GM10248 (cell line): ENCODE measurements at places on chromosomes 1 and 21.

DNA sequence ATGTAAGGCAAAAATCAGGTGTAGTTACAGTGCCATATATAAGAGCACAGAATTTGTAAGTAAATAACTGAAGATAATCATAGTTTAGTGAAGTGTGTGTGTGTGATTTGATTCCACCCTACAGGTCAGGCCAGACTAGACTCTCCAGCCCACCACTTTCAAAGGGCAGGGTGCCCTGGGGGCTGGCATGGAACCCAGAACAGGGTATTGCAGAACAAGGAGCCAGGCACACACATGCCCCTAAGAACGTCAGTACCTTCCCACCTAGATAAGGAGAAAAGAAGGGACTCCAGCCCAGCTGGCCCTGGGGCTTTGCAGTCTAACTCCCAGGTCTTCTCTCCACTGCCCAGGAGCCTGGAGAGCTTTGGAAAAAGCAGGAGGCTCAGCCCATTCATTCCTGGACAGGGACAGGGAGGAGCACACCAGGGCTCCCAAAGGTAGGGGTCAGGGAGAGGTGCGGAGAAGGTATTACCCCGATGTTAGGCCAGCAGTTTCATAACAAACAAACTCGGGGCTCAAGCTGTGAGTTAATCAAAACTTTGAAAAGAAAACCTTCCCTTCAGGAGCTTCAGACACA lies 149.7 kb upstream of the VANGL1 start:
- no peak for DNase-seq

GRCh38 chr1:169886422-169886821 lies 7.3 kb downstream of the SCYL3 start:
- DNase-seq = no peak

DNA sequence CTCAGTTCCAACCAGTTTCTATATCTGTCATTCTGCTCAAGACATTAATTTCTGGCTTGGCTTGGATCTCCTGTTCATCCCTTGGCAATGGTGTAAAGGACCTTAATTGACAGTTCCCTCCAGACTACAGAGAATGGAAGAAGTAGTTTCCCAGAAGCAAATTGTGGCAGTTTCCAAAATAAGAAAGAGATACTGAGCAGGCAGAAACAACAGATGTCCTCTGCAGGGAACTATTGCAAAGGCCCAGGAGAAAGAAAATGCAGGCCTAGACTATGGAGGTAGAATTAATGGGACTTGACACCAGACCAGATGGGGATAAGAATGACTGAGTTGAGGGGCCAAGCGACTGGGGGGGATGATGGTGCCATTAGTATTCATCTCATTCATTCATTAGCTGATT lies 6.1 kb upstream of the AK2 start:
- DNase-seq = no peak

DNA sequence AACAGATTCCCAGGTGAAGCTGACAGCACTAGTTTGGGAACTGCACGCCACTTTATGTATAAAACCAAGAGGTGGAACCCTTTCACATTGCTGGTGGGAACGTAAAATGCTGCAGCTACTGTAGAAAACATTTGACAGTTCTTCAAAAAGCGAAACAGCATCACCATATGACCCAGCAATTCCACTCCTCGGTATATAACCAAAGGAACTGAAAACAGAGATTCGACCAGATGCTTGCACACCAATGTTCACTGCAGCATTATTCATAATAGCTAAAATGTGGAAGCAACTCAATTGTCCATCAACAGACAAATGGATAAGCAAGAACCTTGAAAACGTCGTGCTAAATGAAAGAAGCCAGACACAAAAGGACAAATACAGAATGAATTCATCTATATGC lies 17.5 kb downstream of the RSPH1 start:
- no peak for DNase-seq

DNA sequence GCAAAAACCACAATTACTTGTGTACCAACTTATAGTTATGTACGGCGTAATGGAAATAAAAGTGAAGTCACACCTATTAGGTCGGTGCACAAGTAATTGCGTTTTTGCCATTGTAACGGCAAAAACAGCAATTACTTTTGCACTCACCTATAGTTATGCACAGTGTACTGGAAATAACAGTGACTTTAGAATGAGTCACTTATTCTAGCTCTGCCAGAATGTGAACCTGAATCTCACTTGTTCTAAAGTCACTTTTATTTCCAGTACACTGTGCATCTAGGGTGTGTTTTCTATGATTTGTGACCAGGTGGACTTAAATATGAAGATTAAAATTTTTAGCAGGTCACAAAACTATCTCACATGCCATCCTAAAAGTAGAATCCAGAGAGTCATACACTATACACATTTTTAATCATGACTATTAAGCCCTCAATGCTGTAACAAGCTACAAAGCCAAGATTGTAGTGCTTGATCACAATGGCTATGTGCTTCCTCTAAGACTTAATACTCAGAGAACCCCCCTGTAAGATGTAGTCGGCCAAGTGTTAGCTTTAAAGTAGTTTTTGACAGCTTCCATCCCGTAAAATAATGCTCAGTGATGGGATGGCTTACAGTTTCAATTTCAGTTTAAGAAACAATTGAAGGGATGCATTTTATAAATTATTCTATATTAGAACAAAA lies 218.8 kb downstream of the NEGR1 start:
- no peak for DNase-seq

- no peak for DNase-seq
Measured at GRCh38 chr1:57725318-57725717, 301.5 kb upstream of the DAB1 start.

DNA sequence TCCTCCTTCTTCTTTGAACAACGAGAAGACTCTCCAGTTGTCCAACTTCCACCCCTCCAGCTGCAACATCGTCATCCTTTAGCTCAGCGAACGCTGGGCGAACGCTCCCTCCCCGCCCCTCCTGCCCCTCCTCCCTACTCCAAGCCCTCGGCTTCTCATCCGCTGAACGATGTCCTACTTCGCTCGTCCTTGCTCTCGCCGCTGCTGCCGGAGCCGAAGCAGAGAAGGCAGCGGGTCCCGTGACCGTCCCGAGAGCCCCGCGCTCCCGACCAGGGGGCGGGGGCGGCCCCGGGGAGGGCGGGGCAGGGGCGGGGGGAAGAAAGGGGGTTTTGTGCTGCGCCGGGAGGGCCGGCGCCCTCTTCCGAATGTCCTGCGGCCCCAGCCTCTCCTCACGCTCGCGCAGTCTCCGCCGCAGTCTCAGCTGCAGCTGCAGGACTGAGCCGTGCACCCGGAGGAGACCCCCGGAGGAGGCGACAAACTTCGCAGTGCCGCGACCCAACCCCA lies at the start of gene BCAN:
Gene BCAN (plus strand): TSS at position 357 of the 504 bp plus-strand sequence. CDS start 3,938 bp downstream, outside the sequence.
- peak; percentile 66 for DNase-seq

- DNase-seq = no peak
Measured at GRCh38 chr1:22611530-22611947, 24.9 kb upstream of the C1QA start.

GRCh38 chr1:154998818-154999570 lies 3.6 kb upstream of the ZBTB7B start:
- peak; percentile 81 for DNase-seq

- no peak for DNase-seq
Measured at GRCh38 chr1:90850181-90850897, 133.2 kb upstream of the BARHL2 start.

DNA sequence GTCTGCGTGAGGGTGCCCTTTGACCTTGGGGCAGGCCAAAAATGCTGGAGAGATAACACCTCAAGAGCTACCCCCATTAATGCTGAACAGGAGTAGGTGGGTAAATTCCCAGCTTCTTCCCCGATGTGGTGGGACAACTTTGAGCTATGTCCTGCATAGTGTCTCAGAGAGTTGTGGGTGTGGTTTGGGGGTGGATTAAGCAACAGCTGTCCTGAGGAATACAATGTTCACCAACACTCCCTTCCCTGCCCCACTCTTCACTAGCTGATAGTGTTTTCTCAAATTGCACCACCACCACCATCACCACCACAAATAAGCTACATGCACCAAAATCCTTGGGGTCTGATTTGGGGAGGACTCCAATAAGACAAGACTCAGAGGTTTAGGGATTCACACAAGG lies 258.4 kb downstream of the HLX start:
- DNase-seq = no peak

- no peak for DNase-seq
Measured at GRCh38 chr1:6505367-6506209, 14.1 kb upstream of the PLEKHG5 start.
